ENCODE measurements at places on chromosomes 12 and 14. TPM values are rescaled to one million over a fixed set of nuclear protein-coding genes. Genes with fewer than 3 reads are reported as not detected.

The KERA gene
- not detected for total RNA-seq

The DPPA3 gene
- not detected for total RNA-seq

The TCTN2 gene
- 8.7 TPM for total RNA-seq

The MBIP gene
- 6.2 TPM for total RNA-seq

The FAM181A gene
- not detected for total RNA-seq

The KCNA5 gene
- not detected for total RNA-seq

The DLK1 gene
- not detected for total RNA-seq

The SIVA1 gene
- 124 TPM for total RNA-seq

The C14orf93 gene
- total RNA-seq = 11.6 TPM

The GPR68 gene
- total RNA-seq = not detected

The CLMN gene
- total RNA-seq = 14.7 TPM

The PYGL gene
- total RNA-seq = 154 TPM

The DAO gene
- not detected for total RNA-seq

The OR6C3 gene
- total RNA-seq = not detected

The CPNE8 gene
- total RNA-seq = 18.7 TPM

The RTN1 gene
- total RNA-seq = 0.34 TPM

The ACTN1 gene
- 212 TPM for total RNA-seq

The SIX6 gene
- not detected for total RNA-seq

The ABCC9 gene
- total RNA-seq = 0.13 TPM

The ADGRD1 gene
- 0.04 TPM for total RNA-seq

The IQSEC3 gene
- total RNA-seq = under 0.01 TPM

The CELA1 gene
- not detected for total RNA-seq

The MAPK1IP1L gene
- total RNA-seq = 32.9 TPM

The LRTM2 gene
- not detected for total RNA-seq

The NR4A1 gene
- 79.1 TPM for total RNA-seq

The BHLHE41 gene
- 1.6 TPM for total RNA-seq

The PTHLH gene
- 21.7 TPM for total RNA-seq

The PCNX1 gene
- total RNA-seq = 27.0 TPM

The CACNA2D4 gene
- total RNA-seq = 0.29 TPM

The ACVRL1 gene
- total RNA-seq = 0.53 TPM

The RACGAP1 gene
- 77.8 TPM for total RNA-seq

The CLEC6A gene
- total RNA-seq = not detected

The IL31 gene
- total RNA-seq = not detected

The TNFRSF1A gene
- total RNA-seq = 140 TPM

The PROX2 gene
- total RNA-seq = not detected

The PDE3A gene
- 4.2 TPM for total RNA-seq

The OTX2 gene
- total RNA-seq = not detected

Measured in A375 (cell line).